ENCODE measurements at places on chromosomes 5 and 9. TPM values are rescaled to one million over a fixed set of nuclear protein-coding genes. Genes with fewer than 3 reads are reported as not detected.
A peak's percentile ranks its signal among the peaks of the same experiment; 100 is the strongest.

DNA sequence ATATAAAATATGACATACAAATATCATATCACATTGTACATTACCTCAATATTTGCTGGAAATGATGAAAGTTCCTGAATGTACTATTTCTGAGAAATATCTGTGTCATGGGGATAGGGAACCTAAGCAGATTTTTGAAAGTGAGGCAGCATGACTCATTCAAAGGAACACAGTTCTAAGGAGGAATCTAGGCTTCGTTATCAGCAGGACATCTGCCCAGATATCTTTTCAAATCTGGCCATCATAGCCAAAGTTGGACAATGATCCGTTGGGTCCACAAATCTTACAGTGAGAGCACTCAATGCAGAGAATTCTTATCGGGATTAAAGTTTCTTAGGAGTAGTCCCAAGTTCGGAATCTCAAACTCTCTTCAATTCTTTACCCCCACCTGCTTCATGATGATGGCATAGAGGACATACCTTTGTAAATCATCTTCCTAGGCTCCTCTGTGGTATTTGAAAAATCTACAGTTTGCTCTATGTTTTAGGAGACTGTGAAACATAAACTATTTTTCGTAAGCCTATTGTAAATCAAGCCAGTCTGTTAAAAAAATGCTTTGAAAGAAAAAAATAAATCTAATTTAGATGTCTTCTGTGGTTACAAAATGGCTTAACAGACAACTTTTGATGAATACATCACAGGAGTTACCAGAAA, 29.4 kb upstream of the ALDH1A1 start:
- peak; percentile 29 for DNase-seq

The ANKRD18B gene
- polyA plus RNA-seq: 0.85 TPM

GRCh38 chr9:135332979-135333748, 146.4 kb upstream of the PPP1R26 start:
- no peak for DNase-seq

DNA sequence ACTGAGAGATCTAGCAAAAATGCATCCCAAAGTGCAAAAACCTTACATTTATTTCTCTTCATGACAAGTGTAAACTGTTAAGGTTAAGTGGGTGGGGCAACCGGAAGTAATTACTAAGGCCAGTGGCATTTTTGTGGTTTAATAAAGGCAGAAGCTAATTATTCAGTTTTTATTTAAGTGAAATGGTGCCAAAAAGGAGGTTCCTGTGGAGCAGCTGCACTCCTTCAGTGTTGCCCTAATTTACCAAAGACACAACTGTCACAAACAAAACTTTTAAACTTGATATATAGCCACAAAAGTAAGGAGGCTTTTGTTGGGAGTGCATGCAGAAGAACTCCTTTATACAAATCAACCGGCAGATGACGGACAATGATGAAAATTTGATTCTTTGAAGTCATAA, 81.6 kb downstream of the NDUFS4 start:
- DNase-seq: peak; percentile 77

The SHC3 gene
- polyA plus RNA-seq: 1.7 TPM

GRCh38 chr9:111148052-111149017, 110.1 kb upstream of the LPAR1 start:
- peak; percentile 42 for DNase-seq

DNA sequence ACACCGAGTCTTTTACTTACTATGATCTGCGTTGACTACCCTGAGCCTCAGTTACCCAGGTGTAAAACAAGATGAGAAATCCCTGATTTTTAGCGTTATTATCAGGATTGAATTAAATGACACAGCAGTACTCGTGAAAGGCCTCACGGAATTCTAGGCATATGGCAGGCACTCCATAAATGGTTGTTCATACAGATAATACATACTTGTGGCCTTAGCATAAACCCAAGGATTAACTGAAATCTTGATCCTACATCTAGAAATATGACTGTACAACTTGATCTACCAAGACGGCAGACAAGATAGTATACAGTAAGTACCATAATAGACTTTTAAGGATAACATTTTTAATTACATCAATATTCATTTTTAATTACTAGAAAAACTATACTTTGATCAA, 409.8 kb downstream of the BNC2 start:
- DNase-seq: no peak

The SLC4A9 gene
- not detected for polyA plus RNA-seq

The HTR1A gene
- polyA plus RNA-seq: not detected

The EQTN gene
- not detected for polyA plus RNA-seq

The NRG2 gene
- 0.36 TPM for polyA plus RNA-seq

GRCh38 chr5:23208959-23209431, 298.4 kb upstream of the PRDM9 start:
- DNase-seq: peak; percentile 79

GRCh38 chr5:89721931-89722330, 687.6 kb downstream of the CETN3 start:
- DNase-seq: no peak

The ACTBL2 gene
- polyA plus RNA-seq: 0.03 TPM

DNA sequence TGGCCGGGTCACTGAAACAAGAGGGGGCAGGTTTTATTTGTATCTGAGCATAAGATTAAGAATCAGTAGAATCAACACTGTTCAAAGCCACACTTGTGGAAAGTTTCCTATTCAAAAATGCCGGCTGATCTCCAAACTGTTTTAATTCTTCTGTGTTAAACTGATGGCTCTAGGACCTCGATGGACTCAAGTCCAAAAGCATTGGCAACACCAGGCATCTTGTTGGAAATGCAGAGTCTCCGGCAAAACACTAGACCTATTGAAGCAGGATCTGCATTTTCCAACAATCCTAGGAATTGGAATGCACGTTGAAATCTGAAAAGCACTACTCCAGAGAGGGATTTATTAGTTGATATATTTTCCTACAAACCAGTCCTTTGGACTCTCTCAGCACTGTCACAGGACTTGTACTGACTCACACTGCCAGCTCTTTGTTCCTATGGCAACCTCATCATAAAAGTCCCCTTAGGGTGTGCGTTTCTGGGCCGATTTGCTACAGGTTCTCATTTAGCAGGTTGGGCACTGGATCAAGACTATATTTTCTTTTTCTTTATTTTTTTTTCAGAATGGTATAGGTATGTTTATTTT, 48.1 kb upstream of the PCA3 start:
- no peak for DNase-seq

The ANXA2R gene
- 0.61 TPM for polyA plus RNA-seq

DNA sequence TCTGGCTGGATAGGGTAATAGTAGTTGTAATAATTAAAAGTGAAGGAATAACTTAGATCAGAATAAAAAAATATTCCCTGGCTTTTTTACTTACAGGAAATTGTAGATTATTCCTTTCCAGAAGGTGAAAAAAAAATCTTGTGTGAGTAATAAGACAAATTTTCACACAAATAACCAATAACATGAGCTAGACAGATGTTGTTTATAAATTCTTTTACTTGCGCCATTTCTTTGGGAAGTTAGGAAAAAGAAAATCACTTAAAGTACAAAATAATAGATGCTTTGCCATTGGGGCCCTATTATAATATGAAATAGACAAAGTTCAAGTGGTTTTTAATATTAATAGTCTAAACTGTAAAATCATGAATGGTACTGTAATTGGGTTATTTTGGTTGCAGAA, 204.1 kb downstream of the ARRDC3 start:
- peak; percentile 61 for DNase-seq

GRCh38 chr5:7519564-7519963, 123.6 kb downstream of the ADCY2 start:
- DNase-seq: no peak

The GABRA6 gene
- not detected for polyA plus RNA-seq

DNA sequence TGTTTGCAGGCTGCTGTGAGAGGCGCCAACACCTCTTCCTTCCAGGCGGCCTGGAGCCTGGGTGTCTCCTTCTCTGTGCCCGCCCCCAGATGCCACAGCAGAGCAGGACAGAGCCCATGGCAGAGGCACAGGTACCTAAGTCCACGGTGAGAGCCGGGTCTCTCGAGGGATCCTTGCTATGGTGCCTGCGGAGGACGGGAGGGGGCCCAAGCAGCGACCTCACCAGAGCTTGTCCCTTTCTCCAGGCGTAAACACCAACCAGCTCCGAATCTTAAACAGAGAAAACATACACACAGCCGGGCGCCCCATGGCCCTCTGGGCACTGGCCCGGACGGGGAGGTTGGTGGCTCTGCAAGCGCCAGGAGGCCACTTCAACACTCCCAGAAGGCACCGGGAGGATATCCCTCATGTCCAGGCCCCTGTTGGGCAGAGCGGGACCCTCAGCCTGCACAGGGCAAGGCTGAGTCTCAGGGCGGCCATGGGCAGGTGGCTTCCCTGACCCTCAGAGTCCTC, 11.8 kb downstream of the CCDC187 start:
- no peak for DNase-seq

DNA sequence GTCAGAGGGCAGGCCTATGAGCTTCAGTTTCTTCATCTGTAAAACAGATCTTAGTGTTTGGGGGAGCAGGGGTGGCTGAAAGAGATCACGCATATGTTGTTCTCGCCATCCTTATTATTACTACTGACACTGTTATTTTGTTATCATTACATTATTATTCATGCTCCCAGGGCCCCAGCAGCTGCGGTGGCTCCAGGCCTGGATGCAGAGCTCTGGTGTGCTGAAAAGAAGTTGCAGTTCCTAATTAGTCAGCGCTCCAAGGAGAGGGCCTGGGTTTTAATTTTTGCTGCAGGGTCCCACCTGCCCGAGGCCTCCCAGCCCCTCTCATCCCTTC, 19.5 kb downstream of the CXXC5 start:
- peak; percentile 48 for DNase-seq

DNA sequence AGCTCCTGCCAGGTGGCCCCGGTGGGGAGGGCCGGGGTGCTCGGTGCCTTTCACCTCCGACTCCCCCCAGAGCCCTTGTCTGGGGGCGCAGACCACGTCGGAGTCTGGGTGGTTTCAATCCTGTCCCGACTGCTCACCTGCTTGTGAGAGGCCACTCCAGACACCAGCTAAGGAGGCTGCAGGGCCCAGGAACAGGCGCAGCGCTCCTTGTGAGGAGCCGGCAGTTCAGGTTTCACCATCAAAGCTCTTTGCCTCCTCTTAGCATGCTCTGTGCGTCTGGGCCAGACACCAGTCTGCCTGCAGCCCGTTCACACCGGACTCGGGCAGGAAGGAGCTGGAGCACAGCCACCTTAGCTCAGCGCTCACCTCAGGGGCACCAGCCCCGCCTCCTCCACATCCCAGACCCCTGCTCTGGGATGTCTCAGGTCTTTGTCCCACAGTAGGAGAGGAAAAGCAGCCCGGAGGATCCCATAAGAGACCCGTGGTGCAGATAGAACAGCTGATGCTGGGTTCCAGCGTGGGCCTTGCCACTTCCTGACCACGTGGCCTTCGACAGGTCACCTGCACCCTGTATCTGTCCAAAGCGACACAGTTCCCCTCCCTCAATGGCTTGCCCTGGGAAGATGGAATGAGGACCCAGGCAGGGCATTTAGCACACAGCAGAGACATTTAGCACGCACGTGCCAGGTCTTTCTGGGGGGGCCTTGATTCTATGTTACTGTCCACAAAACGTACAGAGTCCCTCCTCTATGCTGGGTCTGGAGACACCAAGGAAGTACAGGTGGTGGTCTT, 106.2 kb upstream of the LMX1B start:
- DNase-seq: no peak

GRCh38 chr5:10624679-10625078, 60.8 kb downstream of the ANKRD33B start:
- DNase-seq: no peak

- peak; percentile 87 for DNase-seq
Observed at GRCh38 chr5:128426090-128426534, 111.9 kb downstream of the FBN2 start.

GRCh38 chr9:129270205-129270604, 92.1 kb upstream of the IER5L start:
- DNase-seq: no peak

DNA sequence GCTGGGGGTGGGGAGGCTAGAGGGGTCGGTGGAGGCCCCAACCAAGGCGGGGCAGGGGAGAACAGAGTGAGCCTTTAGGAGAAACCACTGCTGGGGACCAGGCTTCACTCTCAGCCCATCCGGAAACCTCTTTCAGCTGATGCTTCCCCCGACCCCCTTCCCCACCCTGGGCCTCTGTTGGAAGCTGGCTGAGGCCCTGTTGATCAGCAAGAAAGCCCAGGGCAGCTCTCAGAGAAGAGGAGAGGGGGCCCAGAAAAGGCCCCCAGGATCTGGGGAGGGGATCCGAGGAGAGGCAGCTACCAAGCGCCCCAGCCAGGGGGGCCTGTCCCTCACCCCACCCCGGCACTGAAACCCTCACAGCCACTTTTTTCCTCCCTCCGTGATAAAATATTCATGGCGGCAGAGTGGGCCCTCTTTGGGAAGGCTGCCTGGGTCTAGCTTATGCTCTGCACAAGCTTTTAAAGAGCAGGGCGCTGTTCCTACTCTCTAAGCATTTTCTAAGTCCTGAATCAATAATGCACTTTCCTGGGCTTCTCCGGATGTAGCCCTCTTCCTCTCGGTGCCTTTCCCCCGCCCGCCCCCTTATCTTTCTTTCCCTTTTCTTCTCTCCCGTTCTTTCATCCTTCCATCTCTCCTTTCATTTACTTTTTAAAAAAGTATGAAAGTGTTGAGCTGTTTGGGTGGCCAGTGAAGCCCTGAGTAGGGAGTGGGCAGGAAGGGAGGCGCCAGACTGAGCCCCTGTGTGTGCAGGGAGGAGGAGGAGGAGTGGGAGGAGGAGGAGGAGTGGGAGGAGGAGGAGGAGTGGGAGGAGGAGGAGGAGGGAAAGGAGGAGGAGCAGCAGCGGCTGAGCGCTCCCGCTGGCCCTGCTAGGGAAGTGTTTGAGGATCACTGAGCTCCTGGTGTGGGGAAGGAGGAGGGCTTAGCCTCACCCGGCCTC, 23.5 kb downstream of the NTNG2 start:
- no peak for DNase-seq

DNA sequence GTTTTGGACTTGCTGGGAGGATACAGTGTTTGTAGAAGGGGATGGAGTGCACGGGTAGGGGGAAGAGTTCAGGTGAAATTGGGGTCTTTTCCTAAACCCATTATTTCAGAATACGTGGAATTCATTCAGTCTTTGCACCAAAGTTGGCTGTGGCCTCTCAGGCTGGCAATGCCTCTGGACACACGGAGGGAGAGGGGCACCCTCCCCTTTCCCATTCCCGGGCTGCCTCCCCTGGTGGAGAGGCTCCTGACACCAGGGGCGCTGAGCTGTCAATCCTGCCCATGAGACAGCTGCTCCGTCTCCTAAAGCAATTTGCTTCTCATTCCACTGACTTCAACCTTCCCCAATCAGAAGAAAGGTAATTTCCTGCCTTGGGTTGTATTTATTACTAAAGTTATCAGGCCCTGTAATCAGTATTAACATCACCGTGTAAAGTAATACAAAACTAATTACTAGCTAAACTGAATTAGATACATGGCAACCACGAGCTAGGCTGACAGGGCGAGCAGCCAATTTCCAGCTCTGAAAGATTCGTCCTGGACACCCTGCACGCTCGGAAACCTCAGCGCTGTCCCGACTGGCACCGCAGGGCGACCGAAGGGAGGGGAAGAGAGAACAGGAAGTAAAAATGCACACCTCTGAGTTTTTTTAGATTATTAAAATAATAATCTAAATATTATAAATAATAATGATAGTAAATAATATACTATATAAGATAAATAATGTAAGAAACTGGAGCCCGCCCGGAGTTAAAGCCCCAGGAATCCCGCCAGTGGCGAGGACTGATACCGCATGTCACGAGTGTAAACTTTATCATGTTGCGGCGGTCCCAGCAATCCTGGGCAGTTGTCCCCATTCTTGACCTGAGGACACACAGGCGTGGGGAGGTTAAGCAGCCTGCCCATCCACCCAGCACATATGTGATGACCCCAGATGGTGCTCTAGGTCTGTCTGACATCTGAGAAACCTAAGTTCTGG, 6.9 kb upstream of the OLFM1 start:
- DNase-seq: no peak

The C5 gene
- polyA plus RNA-seq: 1.9 TPM

The KIAA0825 gene
- 1.7 TPM for polyA plus RNA-seq

GRCh38 chr9:114218264-114219120, 63.2 kb downstream of the COL27A1 start:
- DNase-seq: no peak

The MTAP gene
- 20.0 TPM for polyA plus RNA-seq

The NTRK2 gene
- polyA plus RNA-seq: 0.70 TPM

Measured in fibroblast of lung (primary cell).